ENCODE measurements at places on chromosomes 5 and 9.

DNA sequence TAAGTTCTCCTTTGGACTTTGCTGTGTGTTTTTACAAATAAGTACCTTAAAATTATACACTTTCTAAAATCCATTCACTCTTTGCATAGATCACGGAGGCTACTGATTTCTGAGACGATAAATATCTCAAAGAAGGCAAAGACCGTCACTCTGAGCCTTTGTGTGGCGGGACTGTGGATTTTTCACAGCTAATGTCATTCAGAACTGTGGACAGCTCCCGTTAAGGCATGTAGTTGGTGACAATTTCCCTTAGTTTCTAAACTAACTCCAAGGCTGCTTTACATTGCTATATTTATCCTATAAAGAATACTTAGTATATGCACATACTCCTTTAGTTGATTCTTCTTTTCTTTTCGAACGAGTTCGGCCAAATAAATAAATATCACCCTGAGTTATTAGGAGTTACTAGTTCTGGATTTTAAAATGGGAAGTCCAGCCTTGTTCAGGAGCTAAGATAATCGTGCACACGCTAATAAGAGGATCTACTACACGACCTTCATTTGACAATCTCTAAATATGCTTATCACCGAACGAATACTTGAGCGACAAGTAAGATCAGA, 1.8 kb downstream of the HCN1 start:
- no peak for DNase-seq

DNA sequence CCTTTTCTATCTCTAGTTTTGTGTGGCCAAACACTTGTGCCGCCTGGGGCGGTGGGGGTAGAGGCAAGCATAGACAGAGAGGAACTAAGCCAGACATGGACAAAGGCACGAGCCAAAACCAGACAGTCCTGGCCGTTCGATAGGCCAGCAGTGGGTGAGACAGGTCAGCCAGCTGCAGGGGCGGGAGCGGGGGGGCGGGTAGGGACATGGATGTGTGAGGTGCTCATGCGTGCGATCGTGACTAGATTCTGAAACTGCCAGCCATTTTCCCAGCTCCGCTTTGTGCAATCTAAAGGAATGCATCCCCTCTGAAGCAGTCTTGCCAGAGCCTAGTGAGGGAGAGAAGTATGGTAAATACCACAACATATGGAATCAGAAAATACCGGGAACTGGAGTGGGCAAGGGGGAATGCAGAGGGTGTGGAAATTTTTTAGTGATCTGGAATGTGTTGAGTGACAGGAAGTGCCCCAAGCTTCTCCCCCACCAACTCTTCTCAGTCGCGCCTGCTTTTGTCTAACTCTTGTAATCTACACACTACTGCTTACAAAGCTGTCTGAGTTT, 111.9 kb downstream of the NR6A1 start:
- no peak for DNase-seq

DNA sequence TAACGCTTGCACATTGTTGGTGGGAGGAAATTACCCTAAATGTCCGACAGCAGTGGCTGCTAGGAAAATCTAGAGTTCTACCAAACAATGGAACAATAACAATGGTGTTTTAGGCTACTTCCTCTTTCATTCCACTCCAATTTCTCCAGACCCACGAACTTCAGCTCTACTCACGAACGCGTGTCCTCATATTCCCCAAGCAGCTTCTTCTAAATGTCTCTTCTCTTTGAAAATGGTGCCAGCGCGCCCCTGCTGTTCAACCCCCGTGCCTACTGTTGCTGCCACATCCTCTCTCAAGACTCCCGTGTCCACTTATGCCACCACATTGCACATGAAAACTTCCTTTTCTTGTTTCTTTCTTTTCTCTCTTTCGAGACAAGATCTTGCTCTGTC, 25.6 kb downstream of the OR2V2 start:
- DNase-seq, result no peak

DNA sequence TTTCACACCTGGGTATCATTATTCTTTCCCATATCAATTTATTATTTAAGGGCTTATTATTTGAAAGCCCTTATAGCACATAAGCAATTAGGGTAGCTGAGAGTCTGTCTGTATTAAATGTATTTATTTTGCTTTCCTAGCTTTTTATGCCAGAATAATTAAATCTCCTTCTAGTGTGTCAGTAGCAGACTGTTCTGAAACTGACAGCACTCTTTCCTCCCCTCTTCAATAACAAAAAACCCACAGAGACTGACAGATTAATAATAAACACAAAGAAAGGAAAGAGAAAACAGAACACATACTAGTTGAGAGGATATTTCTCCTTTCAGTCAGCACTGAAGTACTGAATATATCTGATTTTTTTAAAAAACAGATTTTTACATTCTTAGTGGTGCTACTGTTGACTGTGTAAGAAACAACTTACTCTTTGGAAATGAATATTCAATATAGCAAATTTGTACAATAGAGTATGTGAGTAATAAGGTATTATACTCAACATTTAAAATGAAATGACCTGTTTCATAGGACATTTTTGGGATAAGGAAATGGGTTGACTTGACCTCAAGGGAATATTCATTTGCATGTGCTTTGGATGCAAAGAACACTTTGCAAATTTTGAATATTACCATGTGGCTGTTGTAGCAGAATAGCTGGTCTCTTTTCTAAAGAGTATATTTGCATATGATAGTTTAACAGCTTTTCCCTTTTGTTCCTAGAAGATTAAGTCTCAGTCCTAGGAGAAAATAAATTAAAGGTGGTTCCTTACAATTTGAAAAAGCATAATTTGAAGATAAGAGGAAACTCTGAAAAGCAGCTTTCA, 208.3 kb downstream of the SPATA31D1 start:
- DNase-seq, result no peak

- no peak for DNase-seq
Observed at GRCh38 chr9:114745108-114745848, 60.6 kb downstream of the TNFSF15 start.

GRCh38 chr5:154644745-154645411, 110.3 kb upstream of the LARP1 start:
- no peak for DNase-seq

GRCh38 chr5:149442563-149443182, 63.6 kb upstream of the IL17B start:
- DNase-seq, result peak; percentile 62

GRCh38 chr5:142117579-142118151, 9.1 kb downstream of the NDFIP1 start:
- DNase-seq, result no peak

- no peak for DNase-seq
Observed at GRCh38 chr5:131825404-131826013, 28.7 kb upstream of the FNIP1 start.

GRCh38 chr9:94720846-94721549, 5.5 kb upstream of the AOPEP start:
- DNase-seq, result no peak

- DNase-seq, result no peak
Observed at GRCh38 chr5:11239261-11240015, 478.4 kb upstream of the DAP start.
